ENCODE measurements at places on chromosomes 1 and 21.

DNA sequence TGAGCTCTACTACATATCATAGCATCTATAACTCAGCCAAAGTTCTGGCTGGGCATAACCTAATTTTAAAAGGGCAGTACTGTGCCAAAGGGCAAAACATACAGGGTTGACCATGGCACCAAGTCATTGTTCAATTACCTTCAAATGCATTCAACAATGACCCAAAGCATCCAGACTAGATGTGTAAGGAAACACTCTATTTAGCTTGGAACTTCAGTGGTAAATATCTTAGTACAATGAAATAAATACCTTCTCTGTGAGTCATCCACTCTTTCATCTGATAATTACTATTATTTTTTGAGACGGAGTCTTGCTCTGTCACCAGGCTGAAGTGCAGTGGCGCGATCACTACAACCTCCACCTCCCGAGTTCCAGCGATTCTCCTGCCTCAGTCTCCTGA, 70.0 kb downstream of the NVL start:
- no peak for DNase-seq

GRCh38 chr1:160217481-160218051, 12.4 kb downstream of the PEA15 start:
- no peak for DNase-seq

GRCh38 chr1:26283279-26283853, 3.5 kb downstream of the SH3BGRL3 start:
- DNase-seq = no peak

- DNase-seq = no peak
Observed at GRCh38 chr1:225544924-225545323, 108.0 kb downstream of the ENAH start.

- no peak for DNase-seq
Observed at GRCh38 chr1:1170215-1171091, 3.2 kb upstream of the TTLL10 start.

DNA sequence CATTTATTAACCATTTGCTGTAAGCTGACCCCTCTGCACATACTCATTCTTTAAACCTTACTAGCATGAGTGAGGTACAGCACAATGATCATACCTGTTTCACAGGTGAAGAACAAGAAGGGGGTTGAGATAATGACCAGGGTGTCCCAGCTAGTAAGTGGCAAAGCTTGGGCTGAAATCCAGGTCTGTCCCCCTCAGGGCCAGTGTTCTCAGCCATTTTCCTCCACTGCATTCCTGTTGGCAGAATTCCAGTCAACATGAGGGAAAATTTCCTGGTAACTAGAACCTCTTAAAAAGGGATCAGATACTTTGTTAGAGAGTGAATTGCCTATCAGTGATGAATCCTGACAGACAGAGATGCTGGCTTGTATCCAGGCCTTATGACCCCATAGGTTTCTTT, 48.1 kb downstream of the SPATA46 start:
- DNase-seq = no peak

DNA sequence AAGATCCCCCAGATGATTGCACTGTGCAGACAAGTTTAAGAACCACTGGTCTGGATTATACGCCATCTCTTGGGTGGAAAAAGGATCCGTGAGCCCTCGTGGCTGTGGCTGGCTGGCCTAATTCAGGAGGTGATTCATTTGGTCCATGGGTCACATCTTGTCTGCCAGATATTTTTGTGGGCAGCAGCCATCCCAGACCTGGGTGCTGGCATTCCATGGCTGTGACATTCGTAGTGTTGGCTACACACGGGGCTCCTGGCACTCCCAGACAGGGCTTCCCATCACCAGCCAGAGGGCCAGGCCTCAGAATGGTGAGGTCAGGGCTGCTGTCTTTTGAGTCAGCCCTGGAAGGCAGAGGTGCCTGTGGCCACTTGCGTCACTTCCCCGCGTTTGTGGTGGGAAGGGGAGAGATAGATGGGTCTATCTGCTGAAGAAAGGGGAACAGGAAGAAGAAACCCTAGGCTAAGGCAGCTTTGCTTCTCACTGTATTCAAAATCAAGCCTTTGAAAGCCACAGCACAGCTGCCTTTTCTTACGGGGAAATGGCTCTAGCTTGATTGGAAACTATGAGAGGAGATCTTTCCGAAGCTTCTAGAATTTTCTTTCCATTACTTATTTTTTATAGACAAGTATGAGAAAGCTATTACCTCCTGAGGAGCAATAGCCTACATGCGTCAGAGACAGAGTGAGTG, 32.4 kb downstream of the EIF2D start:
- no peak for DNase-seq

GRCh38 chr1:99535470-99536164, 110.3 kb upstream of the PALMD start:
- no peak for DNase-seq

GRCh38 chr1:232964601-232965000, 14.2 kb downstream of the NTPCR start:
- no peak for DNase-seq

DNA sequence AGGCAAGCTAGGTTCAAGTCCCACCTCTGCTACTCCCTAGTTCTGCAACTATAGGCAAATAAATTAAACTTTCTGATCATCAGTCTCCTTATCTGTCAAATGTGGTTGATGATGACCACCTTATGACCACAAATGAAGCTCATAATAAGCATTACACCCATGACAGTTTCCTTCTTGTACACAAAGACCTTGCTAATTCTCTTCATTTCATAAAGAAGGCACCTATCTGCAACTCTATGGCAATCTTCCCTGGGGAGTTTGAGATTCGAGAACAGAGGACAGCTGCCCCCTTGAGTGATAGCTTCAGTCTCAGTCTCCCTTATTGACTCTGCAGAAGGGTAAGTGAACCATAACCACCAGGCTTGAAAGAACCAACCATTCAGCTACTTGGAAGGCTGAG, 503.1 kb upstream of the DAB1 start:
- DNase-seq = no peak

DNA sequence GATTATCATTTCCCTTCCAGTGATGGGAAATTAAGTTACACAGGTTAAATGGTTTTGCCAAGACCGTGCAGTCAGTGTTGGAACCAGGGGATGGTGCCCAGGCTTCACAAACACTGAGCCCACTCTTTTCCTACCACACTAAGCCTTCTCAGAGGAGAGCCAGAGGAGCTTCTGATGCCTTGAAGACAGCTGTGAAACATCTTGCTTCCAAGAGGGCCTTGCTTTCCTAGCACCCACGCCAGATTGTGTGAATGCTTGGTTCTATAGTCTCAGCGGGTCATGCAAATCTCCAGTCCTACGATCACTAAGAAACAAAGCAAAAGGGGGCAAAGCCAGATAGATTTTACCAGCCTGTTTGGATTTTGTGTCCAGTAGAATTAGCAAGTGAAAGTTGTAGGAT, 187.5 kb downstream of the DHRS3 start:
- no peak for DNase-seq

All from NT2/D1 (cell line).